Hematopoietic multipotent progenitor cell treated with erythropoietin and hydrocortisone succinate and interleukin-3 and kit ligand, for 4 days (in vitro differentiated cells): ENCODE measurements at places on chromosomes 2 and 18.

GRCh38 chr2:53786352-53786704, 425 bp downstream of the ASB3 start:
- no peak for DNase-seq

- no peak for DNase-seq
These were observed 84.5 kb upstream of the RBBP8 start for GRCh38 chr18:22848615-22849014.

DNA sequence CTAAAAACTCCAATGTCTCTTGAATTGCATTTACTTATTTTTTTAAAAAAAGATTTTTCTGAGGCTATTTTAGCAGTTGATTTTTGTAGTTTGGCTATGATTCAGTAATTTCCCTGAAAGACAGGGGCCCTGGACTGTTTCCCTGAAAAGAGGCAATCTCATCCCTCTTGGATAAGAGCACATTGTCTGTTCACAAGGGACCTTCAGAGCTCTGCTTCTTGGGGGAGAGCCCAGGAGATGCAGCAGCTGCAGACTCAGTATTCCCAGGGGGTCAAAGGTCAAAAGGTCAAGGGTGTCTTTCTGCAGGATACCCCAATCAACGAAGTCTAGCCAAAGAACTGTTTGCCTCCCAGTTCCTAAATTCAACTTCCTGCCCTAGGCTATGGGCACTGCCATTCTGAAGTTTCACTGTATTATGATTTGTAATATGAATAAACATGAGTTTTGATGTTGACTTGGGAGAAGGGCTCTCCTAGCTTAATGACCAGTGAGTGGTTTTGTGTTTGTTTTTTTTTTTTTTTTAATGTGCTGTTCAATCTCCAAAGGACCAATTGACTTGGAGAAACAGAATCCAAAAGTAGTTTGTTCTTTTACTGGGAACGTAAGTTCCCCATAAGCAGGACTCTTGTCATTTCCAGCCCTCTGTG, 157.0 kb upstream of the SERPINE2 start:
- no peak for DNase-seq

GRCh38 chr2:232030229-232030628, 68.7 kb downstream of the DIS3L2 start:
- peak; percentile 20 for DNase-seq

DNA sequence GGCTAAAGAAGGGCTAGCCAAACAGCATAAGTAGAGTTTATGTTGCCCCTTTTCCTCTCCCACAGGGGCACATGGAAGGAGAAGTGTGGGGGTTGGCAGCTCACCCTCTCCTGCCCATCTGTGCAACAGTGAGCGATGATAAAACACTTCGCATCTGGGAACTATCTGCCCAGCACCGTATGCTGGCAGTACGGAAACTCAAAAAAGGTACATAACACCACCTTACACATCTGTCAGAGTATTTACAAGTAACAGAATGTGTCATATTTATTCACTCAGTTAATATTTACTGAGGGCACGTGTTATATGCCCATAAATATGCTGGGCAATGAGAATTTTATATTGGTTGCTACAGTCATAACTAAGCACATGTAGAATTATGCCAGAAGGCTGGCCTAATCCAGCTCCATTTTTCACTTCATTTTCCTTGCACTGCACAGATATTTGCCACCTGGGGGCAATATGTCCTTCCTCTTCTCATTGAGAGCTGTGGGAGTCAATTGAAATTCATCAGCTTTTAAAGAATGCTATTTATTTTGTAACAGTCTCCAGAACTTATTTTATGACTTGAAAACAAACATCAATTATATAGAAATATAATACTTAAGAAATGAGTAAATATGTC, 150.6 kb downstream of the RTN4 start:
- DNase-seq = peak; percentile 80

DNA sequence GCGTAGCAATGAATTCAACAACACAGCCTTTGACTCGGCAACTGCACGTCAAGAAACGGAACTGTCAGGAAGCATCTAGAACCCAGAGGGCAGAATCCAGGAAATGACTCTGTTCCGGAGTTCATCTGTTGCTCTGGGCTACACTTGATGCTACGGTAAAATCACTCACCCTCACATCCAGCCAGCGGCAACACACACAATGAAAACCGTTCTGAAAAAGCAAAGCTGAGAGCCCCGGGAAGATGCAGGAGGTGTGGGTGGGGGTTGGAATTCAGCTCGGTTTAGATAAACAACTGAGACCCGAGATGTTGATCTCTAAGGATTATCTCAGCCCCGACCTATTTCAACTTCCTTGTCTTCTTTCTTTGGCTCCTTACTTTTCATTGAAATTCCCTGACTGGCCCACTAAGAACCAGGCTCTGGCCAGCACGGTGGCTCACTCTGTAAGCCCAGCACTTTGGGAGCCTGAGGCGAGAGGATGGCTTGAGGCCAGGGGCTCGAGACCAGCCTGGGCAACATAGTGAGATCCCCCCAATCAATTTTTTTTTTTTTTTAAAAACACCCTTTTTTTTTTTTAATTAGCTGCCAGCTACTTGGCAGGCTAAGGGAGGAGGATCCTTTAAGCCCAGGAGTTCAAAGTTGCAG, 13.3 kb upstream of the RAB17 start:
- DNase-seq = peak; percentile 74

- DNase-seq = no peak
These were observed 34.9 kb upstream of the PLA2R1 start for GRCh38 chr2:160097326-160097725.

DNA sequence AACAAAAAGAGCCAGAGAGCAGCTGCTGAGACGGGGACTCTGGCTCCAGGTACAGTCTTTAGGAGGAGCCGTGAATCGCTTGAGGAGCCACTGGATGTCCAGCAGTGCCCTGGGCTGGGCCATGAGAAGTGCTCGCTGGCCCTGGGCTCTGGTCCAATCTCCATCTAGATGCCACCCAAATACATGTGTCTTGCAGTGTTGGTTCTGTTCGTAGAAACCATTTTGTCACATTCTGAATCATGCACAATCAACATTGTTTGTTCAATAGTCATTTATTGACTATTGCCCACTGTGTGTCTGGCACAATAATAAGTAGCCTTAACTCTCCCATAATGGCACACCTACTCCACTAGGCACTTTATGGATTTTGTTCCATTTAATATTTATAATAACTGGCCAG, 26.1 kb downstream of the TYMS start:
- no peak for DNase-seq

GRCh38 chr2:23404426-23404825, 19.4 kb downstream of the KLHL29 start:
- peak; percentile 70 for DNase-seq

DNA sequence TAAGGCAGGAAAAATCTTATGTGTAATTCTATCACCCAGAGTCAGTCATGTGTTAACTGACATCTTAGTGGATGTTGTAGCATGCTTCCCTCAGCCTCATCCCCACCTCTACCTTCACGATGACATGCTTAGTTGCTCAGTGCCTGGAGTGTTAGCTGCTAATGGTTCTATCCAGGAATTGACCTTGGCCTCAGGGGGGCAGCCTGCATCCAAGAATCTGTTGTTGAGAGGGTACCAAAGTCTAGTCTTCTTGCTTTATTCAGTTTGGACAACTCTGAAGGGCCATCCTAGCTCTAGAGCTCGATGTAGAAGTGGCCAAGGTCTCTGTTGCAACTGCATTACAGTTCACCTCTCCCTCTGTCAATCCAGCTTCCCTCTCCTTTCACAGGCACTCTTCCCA, 61.2 kb downstream of the ACYP2 start:
- DNase-seq = peak; percentile 53

DNA sequence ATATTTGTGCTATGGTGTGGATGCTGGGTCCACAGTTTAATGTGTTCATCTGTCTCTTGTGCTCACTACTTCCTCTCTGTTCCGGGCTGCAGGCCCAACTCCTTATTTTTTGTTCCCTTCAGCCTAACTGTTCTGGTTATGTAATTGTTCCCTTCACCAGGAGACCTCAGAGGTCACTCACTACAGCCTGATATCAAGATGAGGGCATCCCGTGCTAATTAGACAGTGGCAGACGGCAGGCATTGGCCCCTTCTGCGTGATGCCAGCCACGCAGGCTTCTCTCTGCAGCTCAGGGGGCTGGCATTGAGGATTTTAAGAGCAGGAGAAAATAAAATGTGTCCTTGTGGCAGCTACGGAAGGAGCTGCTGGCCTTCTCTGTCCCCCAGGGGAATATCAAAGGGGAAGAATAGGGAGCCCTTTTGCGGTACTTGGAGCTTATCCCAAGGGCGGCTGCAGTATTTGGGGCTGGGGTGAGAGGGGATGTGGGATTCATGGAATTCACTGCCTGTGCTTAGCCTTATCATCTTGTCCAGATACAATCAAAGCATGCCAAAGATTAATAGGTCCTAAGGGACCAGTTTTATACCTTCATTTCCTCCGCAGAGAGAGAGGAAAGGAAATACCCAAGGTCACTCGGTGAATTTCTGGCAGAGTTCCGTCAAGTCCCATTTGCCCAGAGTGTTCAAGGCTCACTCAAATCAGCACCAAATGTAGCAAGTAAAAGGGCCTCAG, 53.3 kb upstream of the TRIB2 start:
- no peak for DNase-seq

DNA sequence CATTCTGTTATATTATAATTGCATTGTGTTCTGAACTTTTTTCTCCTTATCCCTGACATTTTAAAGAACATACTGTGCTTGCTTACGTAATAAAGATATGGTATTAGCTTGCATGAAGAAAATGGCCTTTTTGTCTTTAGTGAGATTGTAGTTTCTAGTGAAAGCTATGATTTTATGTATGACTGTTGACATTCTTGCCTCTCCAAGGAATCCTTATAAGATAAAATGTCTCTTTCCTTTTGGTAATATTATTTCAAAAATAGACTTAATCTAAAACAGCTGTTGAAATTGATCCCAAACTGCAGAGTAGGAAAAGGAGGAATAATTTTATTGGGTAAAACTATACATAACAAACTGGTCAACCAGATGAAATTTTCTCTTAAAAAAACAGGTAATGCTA, 40.8 kb upstream of the CCDC102B start:
- no peak for DNase-seq

DNA sequence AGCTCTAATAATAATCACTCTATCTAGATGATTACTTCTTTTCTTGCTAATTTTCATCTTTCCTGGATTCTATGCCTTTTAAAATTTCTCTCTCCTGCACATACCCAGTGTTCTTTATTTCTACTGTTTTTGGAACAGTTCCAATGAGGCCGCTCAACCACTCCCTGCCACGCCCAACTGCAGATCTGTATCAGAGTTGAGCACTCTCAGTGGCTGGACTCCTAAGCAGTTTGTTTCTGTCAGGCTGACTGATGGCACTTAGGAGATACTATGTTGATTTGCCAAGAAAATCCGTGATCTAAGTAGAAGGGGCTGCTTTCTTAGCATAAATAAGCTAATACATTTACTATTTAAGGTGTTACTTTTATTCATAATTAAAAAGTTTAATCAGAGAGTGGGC, 192.8 kb downstream of the ARHGAP15 start:
- peak; percentile 90 for DNase-seq

DNA sequence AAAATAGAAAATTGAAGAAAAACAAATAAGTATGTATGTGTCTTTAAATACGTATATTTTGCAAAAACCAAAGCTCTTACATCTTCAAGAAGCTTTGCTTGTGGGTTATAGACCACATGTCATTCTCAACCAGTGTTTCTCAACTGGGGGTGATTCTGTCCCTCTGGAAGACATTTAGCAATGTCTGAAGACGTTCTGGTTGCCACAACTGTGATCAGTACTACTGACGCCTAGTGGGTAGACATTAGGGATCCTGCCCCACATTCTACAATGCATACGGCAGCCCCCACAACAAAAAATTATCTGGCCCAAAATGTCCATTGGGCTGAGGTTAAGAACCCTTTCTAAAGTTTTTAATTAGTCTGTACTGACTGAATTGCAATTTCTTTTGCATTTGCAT, 48.4 kb downstream of the UNC50 start:
- peak; percentile 77 for DNase-seq

- no peak for DNase-seq
These were observed 3.6 kb downstream of the NDUFV2 start for GRCh38 chr18:9106094-9106493.

DNA sequence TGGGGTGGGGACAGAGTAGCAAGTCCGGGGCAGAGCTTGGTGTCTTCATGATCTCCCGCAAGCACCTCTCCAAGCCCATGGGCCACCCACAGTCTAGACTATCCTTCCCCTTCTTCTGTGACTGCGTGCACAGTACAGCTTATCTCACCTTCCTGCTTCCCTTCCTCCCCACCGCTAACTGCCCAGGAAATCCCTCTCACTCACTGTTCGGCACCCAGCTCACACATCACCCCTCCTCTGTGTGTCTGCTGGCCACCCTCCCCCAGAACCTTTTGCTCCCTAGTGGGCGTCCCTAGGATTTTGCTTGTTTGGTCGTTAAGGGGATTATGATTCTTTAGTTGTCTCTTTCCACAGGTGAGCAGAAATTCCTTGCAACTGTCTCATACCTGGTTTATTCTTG, 31.5 kb upstream of the SMAD7 start:
- DNase-seq = peak; percentile 72

- DNase-seq = peak; percentile 67
These were observed 265.6 kb downstream of the ANAPC1 start for GRCh38 chr2:111618226-111618977.

DNA sequence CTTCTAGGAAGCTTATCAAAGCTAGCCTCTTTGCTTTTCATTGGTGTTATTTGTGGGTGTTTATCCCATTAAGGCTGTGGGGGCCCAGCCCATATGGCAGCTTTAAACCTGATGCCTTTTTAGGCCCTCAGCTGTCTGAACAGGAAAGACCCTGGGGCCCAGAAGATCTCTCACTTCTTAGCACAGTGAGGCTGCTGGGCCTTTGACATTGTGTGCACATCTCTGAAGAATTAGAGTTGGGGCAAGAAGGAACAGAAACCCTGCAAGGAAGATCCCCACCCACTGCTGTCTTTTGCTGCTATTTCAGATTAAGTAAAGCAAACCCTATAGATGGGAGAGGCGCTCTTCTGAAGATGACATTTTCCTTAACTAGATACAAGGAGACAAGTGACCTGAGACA, 250.0 kb downstream of the SMAD2 start:
- DNase-seq = no peak

DNA sequence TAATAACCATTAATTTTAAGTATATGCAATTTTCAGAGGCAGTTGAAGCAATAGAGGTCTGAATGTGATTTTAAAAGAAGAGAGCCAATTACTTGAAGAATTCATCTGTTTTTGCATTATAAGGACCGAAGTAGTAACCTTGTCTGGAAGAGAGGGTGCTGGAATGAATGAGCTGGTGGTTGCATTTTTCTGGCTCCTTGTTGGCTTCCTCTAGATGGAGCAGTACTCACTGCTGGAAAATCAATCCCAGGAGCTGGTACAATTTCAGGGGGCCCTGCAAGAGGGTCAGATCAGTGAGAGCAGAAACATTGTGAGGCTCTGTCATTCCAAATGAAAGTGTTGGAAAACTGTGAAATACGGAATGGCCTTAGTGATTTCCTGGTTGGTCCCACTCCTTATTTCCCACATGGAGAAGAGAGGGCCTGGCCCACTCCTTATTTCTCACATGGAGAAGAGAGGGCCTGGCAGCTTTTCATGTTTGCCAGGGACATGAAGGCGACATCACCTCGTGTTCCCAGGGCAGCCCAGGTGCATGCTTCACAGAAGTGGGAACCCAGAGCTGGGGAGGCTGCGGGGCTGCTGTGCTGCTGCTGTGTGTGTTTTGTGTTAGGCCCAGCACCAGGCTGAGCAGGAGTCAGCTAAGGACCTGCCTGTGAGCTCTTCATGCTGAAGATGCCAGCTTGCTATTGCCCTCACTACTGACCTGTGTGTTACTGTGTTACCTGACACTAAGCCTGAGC, 197.4 kb downstream of the SNTG2 start:
- DNase-seq = no peak
